Esophagus squamous epithelium (tissue), 5 donors: ENCODE measurements at places on chromosomes 12 and 14.
A peak's percentile ranks its signal among the peaks of the same experiment; 100 is the strongest.

- no peak for DNase-seq
Measured at GRCh38 chr12:120539303-120539702, 5.1 kb downstream of the RNF10 start.

GRCh38 chr14:33040372-33041140 lies 101.9 kb downstream of the NPAS3 start:
- DNase-seq, result no peak

DNA sequence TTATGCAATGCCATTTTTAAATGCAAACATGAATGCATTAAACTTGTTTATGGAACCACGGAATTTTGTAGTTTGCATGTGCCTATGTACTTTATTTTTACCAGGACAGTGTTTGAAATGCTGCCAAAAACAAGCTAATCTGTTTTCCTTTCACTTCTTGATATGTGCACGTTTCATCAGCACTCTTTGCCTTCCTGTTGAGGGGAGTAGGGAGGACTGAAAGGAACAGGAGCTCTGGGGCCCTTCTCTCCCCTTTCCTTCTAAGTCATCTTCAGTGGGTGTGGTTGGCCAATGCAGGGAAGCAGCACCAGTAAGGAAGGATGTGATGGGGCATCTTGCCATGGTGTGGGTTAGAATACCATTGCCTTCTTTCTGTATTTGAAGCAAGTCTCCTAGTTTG lies 12.1 kb upstream of the PPP4R4 start:
- DNase-seq, result no peak

- no peak for DNase-seq
Measured at GRCh38 chr12:93706824-93707223, 29.6 kb downstream of the CRADD start.

DNA sequence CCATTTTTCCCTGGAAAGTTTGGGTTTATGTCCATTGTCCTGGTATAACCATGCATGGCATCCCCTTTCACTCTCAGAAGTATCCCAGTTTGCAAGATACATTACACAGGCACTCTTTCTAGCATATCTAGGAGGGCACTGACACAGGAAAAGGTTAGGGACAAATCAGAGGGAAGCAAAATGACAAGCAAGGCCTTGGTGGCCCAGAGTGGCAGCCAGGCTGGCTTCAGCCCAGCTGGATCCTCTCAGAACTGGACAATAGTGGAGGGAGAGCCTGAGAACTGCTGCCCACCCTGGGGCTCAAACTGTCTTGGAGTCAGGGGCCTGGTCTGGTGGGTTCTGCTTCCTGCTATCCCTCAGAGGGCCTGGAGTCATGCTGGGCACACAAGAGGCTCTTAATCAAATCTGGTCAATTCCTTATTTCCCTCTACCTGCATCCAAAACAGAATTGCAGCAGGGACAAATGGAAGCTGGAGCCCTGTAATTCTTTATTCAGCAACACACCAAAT lies 2.6 kb downstream of the VDR start:
- DNase-seq, result no peak

DNA sequence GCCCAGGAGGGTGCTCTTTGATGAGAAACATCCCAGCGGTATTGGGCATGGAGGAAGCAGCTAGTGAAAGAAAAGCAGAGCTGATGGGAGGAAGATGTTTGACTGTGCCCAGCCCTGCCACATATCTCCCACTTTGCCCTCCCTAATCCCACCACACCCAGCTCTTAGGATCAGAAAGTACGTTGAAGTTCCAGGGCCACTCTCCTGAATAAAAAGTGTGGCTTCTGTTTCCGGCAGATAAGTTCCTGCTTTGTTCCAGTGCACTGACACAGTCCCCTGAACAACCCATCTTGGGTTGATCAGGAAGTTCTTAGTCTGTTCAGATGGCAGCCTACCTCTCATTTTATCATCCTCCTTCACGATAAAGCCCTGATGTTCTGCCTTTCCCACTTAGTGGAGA lies 16.5 kb downstream of the TPCN1 start:
- no peak for DNase-seq

- DNase-seq, result peak; percentile 1
Measured at GRCh38 chr14:93375673-93376156, 28.7 kb downstream of the COX8C start.

DNA sequence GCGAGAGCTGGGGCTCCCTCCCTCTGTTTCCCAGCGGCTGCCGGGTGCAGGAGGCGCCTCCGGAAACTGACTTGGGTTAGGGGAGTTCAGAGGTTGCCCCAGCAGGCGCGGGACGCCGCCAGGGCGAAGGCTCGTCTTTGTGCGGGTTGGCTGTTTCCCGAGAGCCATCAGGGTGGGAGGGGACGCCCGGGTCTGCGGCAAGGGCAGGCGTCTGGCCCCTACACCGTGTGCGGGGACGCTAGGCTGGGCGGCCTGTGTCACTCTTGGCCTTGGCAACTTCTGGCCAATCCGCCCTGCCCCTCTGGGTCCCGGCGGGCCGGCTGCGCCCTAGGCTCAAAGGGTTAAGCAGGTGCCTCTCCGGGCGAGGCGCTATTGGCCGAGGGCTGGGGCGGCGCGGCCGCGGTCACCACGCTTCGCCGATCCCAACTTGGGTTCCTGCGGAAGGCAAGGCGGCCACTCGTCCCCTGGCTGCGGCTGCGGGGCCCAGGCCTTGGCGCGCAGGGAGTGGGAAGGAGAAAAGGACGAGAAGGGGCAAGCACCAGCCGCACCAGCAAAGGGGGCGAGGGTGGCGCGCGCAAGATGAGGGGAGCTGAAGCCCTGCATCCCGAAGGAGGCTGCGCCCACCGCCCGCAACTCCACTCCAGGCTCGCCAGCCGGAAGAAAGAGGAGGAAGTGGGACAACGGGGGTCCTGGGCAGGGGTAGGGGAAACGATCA lies 5.6 kb upstream of the NPAS3 start:
- no peak for DNase-seq

GRCh38 chr14:37599507-37600368 lies 4.3 kb downstream of the TTC6 start:
- DNase-seq, result no peak

- no peak for DNase-seq
Measured at GRCh38 chr12:5232826-5233500, 189.3 kb downstream of the KCNA5 start.

DNA sequence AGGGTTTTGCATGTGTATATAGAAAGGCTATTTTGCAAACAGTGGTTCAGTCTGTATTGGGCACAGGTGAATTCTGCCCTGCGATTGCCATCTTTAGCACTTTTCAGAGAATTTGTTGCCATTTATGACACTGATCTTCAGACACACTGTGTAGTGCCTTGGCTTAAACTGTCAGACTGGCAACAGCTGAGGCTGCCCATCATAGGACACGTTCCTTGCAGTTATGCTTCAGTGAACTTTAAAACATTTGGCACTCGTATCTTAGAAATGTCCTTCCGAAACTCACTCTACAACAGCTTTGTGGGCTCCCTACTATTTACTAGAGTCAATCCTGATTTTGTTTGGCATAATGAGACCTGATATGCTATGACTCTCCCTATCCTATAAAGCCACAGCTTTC lies 29.1 kb downstream of the AP5M1 start:
- no peak for DNase-seq

DNA sequence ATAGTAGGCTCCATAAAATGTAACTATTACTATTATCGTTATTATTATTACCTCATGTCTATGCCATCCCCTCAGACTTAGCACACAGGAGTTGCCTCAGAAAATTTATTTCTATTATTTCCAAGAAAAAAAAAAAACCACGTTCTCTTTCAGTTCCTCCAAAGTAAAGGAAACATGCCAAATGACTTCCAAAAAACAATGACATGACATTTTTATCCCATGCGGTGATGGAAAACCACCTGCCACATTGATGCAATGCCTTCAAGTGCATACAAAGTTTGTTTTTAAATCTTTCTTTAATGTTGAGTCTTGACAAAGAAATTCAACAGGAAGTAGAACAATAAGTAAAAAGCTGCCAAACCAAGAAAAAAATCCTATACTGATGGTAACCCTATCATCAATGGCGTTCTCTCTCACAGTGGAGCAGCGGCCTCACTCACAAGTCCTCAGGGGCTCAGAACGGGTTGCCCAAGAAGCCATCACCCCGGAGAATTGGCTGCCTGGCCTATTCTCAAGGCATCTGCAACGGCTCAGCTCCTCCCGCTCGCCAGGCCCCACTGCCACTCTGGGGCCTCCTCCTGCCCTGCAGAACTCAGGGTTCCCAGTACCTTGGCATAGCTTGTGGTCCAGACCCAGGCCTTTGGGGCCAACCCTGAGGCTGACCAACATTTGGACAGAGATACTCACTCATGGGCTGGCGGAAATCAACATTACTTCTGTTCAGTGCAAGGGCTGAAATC lies 51.9 kb downstream of the SERPINA3 start:
- no peak for DNase-seq

DNA sequence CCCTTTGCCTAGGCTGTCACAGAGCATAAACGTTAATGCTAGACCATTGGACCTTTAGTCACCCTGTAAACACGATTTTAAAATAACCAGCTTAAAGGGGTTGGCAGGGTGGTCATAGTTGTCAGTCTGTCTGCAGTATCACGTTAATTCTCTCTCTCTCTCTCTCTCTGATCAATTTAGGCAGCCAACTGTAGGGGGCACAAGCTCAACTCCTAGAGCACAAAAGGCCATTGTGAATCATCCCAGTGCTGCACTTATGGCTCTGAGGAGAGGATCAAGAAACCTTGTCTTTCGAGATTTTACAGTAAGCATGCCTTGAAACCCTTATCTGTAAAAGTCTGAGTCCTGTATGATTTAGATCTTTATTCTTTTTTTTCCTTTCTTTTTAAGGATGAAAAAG lies 97.1 kb downstream of the SCAF11 start:
- no peak for DNase-seq

DNA sequence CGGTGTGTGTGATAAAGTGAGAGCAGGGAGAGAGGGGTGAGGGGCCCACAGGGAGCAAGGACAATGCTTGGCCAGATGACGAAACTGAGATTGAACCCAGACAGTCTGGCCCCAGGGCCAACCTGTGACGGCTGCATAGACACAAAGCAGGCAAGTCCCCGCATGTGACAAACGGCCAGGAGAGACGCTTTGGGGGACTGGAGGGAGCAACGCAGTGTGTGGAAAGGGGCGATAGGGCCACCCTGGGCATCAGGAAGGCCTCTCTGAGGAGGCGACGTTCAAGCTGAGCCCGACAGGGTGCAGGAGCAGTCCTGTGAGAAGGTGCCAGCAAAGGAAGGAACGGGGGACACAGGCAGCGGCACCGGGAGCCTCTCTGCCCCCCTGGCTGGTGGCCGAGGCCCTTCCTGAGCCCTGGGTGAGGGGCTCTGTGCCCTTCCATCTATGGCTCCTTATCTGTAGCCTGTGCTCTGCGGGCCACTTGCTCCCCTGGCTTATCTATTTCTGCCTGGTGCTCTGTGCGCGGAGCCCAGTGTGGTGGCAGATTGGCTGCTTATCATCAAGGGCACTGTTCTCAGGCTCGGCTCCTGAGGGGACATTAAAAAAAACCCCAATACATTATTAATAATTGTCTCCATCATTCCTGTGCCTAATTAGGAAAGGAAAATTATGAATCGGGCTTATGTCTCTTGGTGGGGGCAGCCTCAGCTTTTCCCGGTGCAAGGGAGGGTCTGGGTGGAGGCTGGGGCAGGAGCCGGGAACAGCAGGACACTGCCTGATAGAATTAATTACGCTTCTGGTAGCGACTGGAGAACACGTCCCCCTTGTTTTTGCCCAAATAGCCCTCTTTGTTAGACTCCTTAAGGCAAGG lies 39.8 kb downstream of the PRIMA1 start:
- no peak for DNase-seq
